ENCODE measurements at places on chromosomes 3 and 15.

- no peak for DNase-seq
Measured at GRCh38 chr15:98009169-98009568, 48.7 kb downstream of the ARRDC4 start.

- peak; percentile 58 for DNase-seq
Measured at GRCh38 chr3:138935863-138936740, 10.8 kb downstream of the FOXL2 start.

- DNase-seq = no peak
Measured at GRCh38 chr15:90401495-90401894, 13.5 kb downstream of the IQGAP1 start.

GRCh38 chr15:59994888-59995557 is 9.1 kb upstream of the FOXB1 start:
- no peak for DNase-seq

GRCh38 chr3:10700821-10701220 is 115.2 kb upstream of the SLC6A11 start:
- no peak for DNase-seq

Measured in activated T-cell treated with anti-CD3 and anti-CD28 coated beads for 1 hour (primary cell).